Activated CD4-positive, alpha-beta T cell treated with anti-CD3 and anti-CD28 coated beads, Interleukin-2, amount 50 U/mL, for 48 hours (primary cell): ENCODE measurements at places on chromosomes 7 and 10.

- no peak for DNase-seq
Observed at GRCh38 chr10:35433851-35434426, 97.6 kb downstream of the CCNY start.

DNA sequence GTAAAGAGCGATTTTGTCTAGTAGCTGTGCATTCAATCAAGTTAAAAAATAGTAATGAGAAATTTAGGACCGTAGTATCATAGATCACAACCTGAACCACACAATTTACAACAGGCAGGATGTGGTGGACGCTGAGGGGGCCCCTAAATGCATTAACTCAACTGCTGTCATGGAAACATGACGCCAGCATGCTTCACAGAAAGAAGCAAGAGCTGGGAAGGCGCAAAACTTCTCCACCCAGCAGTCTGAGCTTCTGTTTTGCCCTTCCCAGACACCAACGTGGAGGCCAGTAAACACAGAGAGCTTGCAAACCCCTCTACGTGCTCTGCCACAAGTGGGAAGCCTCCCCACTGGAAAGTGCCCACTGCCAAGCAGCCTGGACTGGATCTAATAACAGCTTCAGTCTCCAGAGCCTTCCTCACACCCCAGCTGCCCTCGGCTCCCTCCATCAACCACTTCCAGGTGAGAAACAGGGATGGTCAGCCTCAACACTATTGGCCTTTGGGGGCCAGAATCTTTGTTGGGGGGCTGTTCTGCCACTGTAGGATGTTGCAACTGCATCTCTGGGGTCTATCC, 151.8 kb downstream of the SFMBT2 start:
- peak; percentile 56 for DNase-seq

- peak; percentile 81 for DNase-seq
Observed at GRCh38 chr10:3197348-3198003, 24.9 kb upstream of the PITRM1 start.

DNA sequence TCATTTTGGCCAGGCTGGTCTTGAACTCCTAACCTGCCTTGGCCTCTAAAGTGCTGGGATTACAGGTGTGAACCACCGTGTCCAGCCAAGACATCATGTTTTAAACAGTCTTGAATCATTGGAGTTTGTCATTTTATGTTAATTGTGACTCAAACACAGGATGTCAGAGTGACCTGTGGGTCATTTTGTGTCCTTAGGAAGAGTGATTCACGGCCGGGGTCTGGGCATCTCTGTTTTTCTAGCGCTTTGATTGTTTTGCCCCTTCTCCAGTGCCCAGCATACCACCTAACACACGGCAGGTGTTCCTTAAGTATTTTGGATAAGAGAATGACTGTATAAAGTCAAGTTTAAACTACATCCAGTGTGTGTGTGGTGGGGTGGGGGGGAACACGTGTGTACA, 183.7 kb upstream of the KLF6 start:
- DNase-seq: no peak

- peak; percentile 61 for DNase-seq
Observed at GRCh38 chr10:110498087-110498981, 627 bp downstream of the DUSP5 start.

GRCh38 chr10:117075064-117075463, 63.0 kb downstream of the VAX1 start:
- DNase-seq: no peak

DNA sequence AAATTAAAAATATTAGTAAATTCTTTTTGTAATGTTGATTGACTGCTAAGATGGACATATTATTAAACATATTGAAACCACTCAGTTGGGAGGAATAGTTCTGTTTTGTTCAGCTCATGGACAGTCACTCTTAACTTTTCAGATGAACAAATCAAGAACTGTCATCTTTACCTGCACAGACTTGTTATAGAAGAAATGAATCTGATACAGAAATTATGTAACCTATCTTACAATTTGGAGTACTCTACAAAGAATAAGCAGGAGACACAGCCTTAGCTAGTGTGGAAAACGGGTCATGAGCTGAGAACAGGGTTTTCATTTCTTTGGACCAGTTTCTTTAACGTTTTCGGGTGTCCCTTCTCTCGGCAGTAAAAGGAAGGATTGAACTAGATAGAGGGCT, 1.2 kb upstream of the ANLN start:
- no peak for DNase-seq

DNA sequence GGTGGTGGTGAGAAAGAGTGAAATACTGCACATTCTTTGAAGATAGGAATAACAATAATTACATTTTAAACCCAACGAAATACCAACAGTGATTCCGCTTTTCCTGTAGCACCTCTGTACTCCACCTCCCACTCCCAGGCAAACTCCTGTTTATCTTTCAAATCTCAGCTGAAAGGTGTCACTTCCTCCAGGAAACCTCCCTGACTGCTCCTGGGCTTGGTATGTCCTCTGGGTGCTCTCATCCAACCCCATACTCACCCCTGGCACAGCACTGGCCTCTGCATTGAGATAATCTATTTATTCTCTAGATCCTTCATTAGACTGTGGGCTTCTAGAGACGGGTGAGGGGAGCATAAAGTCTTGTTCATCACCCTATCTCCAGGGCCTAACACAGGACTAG, 148.0 kb downstream of the MYOF start:
- no peak for DNase-seq

DNA sequence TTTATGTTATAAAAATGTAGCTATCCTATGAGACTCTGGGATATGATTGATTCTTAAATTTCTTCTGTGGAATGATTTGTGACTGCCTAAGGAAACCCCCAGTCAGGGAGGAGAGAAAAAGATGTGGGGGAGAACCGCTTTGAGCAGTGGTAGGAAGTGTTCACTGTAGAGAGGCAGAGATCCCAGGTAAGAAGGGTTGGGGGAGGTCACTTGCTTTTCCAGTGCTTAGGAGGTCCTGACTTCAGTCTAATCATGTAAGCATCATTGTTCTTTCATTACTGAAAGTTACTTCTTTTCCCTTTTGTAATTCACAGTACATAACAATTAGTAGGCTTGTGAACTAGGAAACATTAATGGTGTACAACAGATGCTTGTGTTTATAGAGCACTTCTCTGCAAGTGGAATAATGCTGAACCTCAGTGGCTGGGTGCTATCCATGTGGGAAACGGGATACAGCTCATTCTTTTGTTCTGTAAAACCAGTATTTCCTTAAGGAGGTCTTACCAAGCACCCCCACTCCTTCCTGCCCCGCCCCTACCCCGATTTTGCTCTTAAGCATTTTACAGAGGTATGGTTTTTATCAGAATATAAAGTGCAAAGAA, 165.4 kb downstream of the ST7 start:
- no peak for DNase-seq

GRCh38 chr10:29828440-29828894, 193.7 kb upstream of the SVIL start:
- no peak for DNase-seq

- DNase-seq: no peak
Observed at GRCh38 chr7:104657134-104657533, 328.7 kb downstream of the LHFPL3 start.

- DNase-seq: no peak
Observed at GRCh38 chr10:93071674-93072224, 1.9 kb upstream of the CYP26A1 start.

- DNase-seq: no peak
Observed at GRCh38 chr7:92717623-92717992, 118.8 kb downstream of the CDK6 start.

- DNase-seq: no peak
Observed at GRCh38 chr10:29765330-29765729, 130.6 kb upstream of the SVIL start.
